ENCODE measurements at places on chromosomes 7 and 10.

GRCh38 chr10:58735087-58735486, 222.4 kb downstream of the BICC1 start:
- no peak for DNase-seq

GRCh38 chr7:34070511-34071323, 165.4 kb downstream of the BMPER start:
- DNase-seq = no peak

DNA sequence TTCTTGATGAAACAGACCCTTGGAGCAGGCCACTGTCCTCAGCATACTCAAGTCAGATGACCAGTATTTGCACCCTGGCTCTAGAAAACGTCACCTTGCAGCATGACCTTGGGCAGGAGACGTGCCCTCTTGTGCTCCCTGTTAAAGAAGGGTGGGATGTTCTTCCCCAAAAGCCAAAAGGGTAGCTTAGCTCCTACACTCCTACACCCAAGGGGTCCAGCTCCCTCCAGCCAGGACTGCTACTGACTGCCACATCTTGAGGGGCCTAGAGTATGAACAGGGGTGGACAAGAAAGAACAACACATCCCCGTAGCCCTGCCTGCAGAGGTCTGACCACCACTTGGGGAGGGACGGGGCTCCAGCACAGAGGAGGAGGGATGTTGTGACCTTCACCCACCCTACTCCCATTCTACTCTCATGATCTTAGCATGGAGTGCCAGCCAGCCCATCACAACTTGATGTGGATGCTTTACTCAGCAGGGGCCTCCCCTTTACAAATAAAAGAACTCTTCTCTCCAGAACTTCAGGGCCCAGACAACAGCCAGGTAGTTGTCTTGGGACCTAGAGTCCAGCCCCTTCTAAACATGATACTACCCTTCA, 165.3 kb upstream of the ZMIZ1 start:
- DNase-seq = no peak

- DNase-seq = no peak
Measured at GRCh38 chr10:69957886-69958555, 94.6 kb upstream of the MACROH2A2 start.

GRCh38 chr7:137956183-137956582, 45.7 kb downstream of the CREB3L2 start:
- no peak for DNase-seq

DNA sequence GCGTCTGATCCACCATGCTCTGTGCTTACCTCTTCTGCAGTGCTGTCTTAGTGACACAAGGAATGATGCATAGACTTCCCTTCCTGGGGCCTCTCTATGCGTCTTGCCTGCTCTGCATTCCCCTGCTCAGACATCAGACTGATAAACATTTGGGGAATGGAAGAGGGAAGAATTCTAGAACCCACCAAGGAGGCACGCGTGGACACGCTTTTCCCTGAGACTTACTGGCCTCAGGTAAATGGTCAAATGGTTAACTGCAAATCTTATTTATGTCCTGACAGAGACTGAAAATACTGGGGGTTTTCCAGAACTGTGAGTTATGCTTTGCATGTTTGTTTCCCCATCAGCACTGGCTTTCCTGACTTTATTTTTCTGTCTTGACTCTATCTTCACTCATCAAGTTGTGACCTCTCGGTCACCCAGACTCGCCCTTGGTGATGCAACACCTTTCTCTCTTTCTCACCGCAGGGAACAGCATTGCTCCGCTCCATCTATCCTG, 285.9 kb upstream of the FZD8 start:
- no peak for DNase-seq

GRCh38 chr10:5196702-5197113, at the start of gene AKR1C4:
AKR1C4 (plus strand) TSS chr10:5196837; CDS start chr10:5196868, 31 bp downstream.
- no peak for DNase-seq

GRCh38 chr7:35839860-35840854, 39.3 kb downstream of the SEPTIN7 start:
- no peak for DNase-seq

DNA sequence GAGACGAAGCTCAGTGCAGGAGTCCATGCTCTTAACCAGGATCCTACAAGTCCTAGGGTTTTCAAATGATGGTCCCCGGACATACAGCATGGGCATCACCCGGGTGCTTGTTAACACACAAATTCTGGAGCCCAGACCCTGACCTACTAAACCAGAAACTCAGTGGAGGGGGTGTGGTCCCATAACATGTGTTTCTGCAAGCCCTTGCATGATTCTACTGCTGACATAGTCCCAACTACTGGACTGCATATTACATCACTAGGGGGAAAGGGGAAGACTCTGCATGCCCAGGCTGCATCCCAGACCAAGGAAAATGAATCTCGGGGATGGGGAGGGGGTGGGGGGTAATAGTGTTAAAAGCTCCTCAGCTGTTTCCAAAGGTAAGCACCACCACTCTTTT, 40.3 kb downstream of the GRB10 start:
- no peak for DNase-seq

- no peak for DNase-seq
Measured at GRCh38 chr10:72550239-72550638, 75.6 kb downstream of the MICU1 start.
